NCI-H526 (cell line): ENCODE measurements at places on chromosomes 11 and 22.

DNA sequence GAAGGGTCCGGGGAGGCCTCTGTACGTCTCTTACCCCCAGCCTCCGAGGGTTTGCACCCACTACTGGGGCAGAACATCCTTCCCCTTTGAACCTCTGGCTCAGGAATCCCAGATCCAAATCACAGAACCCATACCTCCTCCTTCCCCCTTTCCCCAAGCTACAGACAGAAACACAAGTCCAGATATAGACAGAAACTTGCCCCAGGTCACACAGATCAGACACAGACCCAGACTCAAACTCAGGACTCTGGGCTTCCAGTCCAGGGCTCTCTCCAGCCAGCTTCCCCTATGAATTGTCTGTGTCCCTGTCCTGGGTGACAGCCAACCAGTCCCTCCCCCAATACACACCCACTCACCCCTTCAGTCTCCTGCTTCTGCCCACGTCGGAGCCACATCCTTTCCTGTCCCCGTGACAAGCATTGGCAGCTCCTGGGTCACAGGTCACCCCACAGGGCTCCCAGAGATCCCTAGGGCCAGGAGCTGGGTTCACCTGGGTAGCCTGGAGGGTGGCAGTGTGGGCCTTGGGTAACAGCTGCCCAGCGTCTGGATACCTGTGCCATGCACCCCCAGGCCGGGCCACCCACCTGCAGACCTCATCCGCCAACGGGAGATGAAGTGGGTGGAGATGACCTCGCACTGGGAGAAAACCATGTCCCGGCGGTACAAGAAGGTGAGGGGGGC is 772 bp downstream of the TBC1D10C start:
- DNase-seq, result no peak

DNA sequence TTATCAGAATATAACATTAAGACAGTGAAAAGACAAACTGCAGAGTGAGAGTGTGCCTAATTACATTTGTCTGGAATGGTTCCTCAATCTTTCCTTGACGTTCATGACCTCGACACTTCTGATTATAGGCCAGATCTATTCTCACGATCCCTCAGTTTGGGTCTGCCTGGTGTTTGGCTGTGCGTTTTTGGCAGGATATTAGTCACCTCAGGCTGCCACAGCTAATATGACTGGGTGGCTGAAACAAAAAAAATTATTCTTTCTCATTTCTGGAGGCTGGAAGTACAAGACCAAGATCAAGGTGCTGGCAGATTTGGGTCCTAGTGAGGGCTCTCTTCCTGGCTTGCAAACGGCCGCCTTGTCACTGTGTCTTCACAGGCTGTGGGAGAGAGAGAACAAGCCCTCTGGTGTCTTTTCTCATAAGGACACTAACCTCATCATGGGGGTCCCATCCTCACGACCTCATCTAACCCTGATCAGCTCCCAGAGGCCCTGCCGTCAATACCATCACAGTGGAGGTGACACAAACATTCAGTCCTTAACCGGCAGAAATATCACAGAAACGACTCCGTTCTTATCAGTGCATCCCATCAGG is 23.2 kb downstream of the IFITM10 start:
- DNase-seq, result no peak

- DNase-seq, result no peak
Observed at GRCh38 chr11:64234647-64235379, 429 bp downstream of the VEGFB start.

- no peak for DNase-seq
Observed at GRCh38 chr22:45997077-45997776, 20.3 kb upstream of the WNT7B start.
